Endothelial cell (in vitro differentiated cells): ENCODE measurements at places on chromosomes 12 and 14.

- DNase-seq: no peak
Observed at GRCh38 chr12:69685810-69686209, 13.3 kb downstream of the BEST3 start.

DNA sequence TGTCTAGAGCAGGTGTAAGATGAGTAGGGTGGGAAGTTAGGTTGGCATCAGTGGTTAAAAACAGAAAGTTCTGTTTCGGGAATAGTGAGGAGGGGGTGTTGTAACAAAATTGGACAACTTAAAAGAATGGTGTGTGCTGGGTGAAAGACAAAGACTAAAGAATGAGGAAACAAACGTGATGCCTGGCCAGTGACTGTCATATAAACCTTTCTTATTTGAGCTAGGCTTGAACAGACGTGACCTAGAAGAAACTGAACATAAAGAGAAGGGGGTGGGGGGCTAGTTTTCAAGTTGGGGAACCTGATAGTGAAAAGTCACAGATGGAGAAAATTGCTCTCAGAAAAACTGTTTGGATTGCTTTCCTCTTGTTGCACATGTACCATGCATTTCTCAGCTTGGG is 39.6 kb downstream of the RAD52 start:
- DNase-seq: no peak

DNA sequence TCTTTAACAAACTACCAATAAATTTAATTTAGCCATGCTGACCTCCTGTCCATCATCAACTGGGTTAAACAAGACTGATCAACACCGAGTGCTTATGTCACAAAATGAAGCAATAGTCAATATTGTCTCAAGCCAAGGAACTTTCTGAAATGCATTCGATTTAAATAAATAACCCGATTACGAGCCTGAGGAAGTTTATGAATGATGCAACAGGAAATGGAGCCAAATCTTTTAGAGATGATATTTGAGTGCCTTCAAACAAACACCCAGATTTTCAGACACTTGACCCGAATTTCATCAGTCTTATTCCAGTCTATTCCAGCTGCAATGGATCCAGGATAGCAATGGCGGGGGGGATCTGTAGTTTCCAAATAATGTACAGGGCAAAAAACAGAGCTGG is 27.9 kb downstream of the FAR2 start:
- DNase-seq: no peak

DNA sequence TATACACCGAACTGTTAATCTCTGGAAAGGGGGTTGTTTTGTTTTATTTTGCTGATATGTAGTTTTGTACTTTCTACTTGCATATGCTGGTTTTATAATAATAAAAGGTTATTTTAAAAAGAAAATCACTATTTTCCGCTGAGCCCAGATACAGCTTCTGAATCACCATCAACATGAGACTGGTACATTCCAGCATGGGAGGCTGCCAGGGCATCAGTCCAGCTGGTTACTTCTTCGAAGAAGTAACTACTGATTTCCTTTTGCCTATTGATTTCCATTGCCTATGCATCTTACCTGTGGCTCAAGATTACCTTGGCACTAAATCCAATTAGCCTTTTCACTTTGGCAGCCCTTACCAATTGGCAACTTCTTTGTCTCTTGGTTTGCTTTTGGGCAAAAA is 11.7 kb upstream of the OSBPL8 start:
- no peak for DNase-seq
